ENCODE measurements at places on chromosomes 1 and 21. TPM values are rescaled to one million over a fixed set of nuclear protein-coding genes. Genes with fewer than 3 reads are reported as not detected.

DNA sequence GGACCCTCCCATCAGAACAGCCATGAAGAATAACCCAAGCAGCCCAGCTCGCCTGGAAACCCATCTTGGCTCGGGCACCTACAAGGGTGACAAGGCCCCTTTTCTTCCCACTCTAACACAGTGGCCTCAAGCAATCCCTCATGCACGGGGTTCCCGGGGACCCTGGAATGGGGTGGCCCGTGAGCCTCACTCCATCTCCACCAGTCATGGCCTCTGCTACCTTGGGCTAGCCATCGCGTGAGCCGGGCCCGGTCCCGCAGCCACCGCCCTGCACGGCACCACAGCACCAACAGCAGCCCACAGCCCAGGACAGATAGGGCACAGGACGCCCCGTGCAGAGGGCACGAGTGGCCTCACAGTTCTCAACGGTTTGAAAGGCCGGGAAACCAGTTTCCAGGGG lies 19.0 kb downstream of the WDR4 start:
- no peak for DNase-seq

- DNase-seq: no peak
These were observed 261.4 kb upstream of the USP24 start for GRCh38 chr1:55476445-55477015.

- peak; percentile 64 for DNase-seq
These were observed 1.2 kb downstream of the RUNX3 start for GRCh38 chr1:24928689-24929397.

GRCh38 chr1:202836623-202837403 lies 26.1 kb downstream of the PCAT6 start:
- DNase-seq: no peak

DNA sequence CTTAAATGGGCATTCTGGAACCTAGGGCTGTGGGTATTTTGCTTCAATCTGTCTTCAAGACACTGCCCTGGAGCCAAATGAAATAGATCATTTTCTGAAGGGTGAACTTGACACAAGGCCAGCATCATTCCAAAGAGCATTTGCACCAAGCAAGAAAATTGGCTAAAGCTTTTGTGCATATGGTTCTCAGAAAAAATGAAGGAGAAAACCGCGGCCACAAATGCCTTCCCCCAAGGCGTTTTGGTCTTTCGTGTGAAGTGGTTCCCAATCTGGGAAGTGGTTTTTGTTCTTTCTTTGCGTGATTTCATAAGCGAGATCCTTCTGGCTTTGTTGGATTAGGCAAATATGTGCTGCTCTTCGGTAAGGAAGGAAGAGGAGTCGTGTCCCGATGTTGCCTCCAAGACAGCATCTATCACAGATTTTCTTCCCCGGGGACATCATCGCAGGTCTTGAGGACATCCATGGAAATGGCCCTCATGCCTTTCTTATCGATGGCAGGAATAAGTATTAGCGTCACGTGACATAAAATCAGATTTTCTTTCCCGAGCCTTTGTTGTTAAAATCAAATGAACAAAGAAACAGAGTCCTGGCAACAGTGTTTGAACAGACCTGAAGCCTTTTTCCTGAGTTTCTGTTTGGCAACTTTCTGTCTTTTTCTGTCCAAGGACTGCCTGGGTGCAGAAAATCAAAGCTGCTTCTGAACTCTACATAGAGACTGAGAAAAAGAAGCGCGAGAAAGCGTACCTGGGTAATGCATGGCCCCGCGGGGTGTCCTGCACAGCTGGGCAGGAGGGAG lies 31.0 kb downstream of the ATP5PO start:
- DNase-seq: no peak

- DNase-seq: no peak
These were observed 64.3 kb upstream of the TRABD2B start for GRCh38 chr1:48061162-48062136.

DNA sequence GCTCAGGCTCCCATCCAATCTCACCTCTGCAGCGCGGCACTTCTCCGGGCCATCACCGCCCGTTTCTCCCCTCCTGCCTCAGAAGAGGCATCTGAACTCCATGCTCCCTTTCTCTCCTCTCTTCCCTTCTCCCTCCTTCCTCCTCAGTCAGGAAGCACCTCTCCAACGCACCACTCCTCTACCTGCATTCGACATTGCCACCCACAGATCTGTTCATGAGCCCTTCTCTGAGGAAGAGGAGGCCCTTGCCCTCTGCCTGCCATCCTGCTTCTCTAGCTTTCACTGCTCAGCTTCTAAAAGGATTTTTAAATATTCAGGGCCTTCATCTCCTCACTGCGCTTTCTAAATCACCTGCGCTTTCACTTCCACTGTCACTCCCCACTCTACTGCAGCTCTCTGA lies 120.0 kb downstream of the KIAA0319L start:
- DNase-seq: no peak

DNA sequence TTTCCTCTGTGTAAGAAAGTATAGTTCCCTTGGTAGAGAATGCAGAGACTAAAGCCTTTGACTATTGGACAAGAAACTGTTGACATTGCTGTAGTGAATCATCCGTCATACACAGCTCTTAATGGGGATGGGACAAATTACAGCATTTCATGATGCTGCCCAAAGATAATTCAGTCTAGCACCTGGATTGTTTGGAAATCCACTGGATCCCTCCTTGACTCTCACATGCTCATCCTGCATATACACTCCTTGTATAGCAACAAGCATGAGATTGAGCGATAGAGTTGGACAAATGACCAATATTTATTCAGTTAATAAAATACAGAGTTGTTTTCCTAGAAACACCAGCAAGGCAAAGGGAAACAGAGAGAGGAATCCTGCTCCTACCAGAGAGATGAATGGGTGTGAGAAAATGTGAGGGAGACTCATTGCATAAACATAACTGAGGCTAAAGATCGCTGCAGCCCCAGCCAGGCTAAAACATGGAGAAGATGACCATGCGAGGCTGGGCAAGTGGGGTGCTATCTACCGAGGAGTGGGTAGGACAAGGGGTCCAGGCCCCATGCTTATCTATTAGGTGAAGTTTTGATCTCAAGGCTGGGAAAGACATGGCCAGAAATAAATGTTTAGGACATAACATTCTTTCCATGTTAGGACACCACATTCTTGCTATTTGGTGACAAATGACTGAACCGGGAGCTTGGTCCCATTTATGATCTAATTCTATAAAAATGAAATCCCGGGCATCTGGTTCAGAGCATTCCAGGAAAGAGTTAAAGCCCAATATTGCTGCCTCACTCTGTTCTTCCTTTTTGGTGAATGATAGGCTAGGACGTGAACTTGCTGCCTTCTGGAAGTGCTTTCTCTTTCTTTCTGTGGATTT lies 153.2 kb downstream of the TGFB2 start:
- DNase-seq: no peak

DNA sequence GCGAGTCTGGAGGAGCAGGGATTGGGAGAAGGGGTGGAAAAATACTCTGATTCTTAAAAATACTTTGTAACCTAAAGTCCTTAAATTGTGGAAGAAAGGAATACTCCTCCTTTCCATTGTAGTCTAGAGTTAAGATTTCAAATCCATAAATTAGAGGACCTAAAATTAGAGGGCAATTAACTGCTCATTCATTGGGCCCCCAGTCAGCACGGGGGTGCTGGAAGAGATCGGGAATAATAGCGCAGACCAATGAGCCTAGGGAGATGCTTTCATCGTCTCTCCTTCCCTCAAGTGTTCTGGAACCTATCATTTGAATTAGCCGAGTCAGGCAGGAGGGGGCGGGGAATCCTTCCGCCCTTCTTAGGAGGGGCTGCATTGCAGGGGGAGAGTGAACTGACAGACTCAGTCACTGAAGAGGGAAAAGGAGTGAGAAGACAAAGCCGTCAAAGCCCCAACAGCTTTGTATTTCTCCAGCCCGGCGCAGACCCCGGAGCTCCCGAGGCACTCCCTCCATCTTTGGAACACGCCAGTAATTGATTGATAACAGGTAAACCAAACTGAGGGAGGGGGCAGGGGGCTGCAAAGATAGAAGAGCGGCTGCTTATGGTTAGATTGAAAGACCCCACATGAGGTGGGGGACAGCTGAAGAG lies at the start of gene MLLT11:
MLLT11 (plus strand) TSS at position 391 of the 650 bp plus-strand sequence. CDS start 6,828 bp downstream, outside the sequence.
- peak; percentile 31 for DNase-seq

- no peak for DNase-seq
These were observed at the start of gene LBR for GRCh38 chr1:225427235-225428067. Gene LBR (minus strand): TSS chr1:225428038. CDS start chr1:225424075, 3,963 bp downstream.

DNA sequence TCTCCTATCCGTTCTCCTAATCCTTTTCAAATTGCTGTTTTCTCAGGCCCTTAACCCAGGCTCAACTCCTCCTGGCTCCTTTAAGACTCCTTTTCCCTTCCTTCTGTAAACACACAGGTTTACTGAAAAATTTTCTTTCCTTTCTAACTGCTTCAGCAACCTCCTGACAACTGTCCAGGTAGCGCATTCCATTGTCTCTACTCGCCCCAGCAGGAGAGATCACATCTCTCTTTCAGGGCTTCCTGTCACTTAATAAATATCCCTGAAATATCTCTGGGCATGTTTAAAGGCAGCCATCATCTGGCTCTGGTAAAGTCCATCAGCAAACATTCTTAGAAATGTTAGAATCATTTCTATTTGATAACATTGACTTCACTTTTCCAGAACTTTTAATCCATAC lies 211.2 kb upstream of the PTBP2 start:
- DNase-seq: no peak

Gene PSMB4
- 479 TPM for total RNA-seq

Gene UBL4B
- not detected for total RNA-seq

Gene INTS11
- 118 TPM for total RNA-seq

Gene FCER1A
- total RNA-seq: not detected
